ENCODE measurements at places on chromosomes 7 and 10.

DNA sequence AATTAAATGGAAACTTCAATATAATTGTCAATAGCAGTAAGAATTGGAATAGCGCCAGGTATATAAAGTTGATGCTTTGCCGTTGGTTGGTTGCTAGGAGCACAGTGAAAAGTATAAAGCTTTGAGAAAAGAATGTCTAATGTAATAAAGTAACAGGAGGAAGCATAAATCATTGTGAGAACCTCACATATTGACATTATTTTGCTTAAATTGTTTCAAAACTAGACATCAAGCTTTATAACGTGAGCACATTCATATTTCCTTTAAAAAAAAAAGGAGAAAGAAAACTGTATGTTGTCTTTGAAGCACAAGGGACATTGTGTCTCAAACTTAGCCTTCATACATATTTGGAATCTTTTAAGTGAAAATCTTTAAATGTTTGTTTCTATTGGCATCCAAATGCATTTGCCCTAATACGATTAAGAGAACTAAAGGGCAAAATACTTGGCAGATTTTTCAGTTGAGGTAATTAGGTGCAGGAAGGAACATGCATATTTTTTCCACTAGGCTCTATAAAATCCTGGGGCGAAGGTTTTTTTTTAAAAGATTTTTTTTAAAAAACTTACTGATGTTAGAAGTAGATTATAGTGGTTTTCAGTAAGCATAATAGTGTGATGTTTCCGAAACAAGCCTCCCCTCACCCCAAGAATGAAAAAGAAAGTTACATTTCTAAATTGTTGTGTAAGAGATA is 92.4 kb downstream of the ARID5B start:
- no peak for DNase-seq

DNA sequence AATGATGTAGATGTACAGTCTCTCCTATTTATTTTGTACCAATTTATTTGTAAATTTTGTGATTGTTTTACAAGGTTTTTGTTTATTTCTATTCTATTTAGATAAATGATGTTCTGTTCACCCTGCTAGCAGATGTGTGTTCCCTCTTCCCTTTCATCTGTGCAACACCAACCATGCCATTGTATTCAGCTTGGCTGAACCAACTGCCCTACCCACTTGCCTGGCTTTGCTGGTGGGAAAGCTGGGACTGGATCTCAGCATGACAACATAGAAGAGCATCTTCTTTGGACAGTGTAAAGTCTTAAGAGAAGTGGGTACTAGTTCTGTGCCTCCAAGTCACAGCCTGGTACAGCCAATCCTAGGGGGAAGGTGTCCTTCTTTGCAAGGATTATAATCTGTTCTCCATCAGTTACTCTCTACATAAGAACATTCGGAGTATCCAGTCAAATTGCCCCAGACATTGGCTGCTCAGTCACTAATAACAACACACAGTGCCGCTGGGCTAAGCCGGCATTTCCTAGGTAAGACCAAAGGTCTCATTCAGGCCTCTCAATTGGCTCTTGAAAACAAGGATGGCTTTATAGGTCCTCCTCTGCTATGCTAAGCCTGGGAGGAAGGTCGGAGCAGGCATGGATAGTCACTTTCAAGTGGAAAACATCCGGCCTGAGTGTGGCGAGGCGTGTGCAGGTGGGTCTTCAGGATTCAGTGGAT is 109.7 kb downstream of the NT5C2 start:
- DNase-seq: no peak

GRCh38 chr10:797179-797578 is 107.7 kb upstream of the DIP2C start:
- no peak for DNase-seq

DNA sequence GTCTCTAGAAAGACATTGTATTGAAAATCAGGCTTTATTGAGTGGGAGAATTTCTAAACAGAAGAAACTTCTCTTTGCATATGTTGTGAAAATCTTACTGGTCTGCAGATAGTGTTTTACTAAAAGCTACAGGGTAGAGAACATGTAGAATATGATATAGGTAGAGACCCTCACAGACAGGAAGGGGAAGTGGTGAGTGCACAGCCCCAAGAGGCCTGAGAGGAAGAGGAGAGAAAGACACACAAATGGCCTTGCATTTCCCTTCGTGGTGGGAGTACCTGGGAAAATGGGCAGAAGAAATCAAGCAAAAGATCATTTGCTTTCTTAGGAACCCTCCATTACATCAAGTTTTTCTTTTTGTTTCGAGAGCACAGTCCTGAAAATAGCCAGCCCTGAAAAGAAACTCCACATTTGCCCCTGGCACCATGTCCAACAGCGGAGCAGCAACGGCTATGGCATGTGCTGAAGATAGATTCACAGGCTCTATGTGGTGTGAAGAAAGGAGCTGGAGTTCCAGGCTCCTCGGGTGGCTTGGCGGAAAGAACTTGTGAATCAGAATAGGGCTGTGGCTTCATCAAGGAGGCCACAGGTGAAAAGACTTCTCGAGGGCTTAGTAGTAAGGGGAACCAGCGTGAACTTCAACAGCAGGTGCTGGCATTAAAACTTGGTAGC is 143.5 kb downstream of the CALCR start:
- no peak for DNase-seq

- no peak for DNase-seq
These were observed 256.4 kb downstream of the ABCA13 start for GRCh38 chr7:48427671-48428070.

GRCh38 chr10:11148142-11149028 is 130.7 kb downstream of the CELF2 start:
- no peak for DNase-seq

DNA sequence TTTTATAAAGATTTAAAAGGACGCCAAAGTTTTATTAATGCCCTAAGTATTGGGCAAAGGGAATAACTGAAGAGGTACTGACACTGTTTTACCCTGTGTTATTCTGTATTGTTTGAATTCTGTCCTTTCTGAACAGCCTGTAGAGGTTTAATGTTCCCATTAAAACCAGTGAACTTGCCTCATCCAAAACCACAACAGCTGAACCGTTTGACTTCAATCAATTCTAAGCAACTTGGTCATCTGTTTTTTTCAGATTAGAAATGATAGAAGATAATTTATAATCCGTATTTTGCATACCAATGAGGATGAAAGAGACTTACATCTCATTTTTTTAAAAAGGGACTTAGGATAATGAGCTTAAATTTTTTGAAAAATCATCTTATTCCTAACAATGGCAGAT is 40.4 kb downstream of the HACD1 start:
- DNase-seq: no peak

GRCh38 chr7:128919241-128919640 is 8.7 kb upstream of the KCP start:
- no peak for DNase-seq

All from stimulated activated CD4-positive, alpha-beta T cell treated with anti-CD3 and anti-CD28 coated beads, Interleukin-12 subunit alpha, Interleukin-12 subunit beta, amount 100 ng/mL, for 48 hours (primary cell).